ENCODE measurements at places on chromosomes 7 and 10.
A peak's percentile ranks its signal among the peaks of the same experiment; 100 is the strongest.

DNA sequence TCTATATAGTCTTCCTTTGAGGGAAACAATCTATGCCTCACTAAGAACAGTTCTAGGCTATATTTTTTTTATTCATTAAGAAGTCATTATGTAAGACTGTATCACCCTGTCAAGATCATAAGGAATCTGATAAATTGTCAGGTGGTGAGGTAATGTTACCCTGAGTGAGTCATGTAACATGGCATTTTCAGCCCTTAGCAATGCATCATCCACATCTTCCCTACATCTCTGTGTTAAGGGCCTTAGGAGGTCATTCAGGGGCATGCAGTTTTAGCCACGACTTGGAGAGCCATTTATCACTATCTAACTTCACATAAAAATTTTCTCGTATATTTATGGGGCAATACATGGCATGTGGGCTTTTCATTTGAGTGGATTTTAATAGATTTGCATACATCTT is 924.5 kb upstream of the MBL2 start:
- DNase-seq: peak; percentile 62

GRCh38 chr7:138208864-138209263 is 132.6 kb downstream of the AKR1D1 start:
- no peak for DNase-seq

DNA sequence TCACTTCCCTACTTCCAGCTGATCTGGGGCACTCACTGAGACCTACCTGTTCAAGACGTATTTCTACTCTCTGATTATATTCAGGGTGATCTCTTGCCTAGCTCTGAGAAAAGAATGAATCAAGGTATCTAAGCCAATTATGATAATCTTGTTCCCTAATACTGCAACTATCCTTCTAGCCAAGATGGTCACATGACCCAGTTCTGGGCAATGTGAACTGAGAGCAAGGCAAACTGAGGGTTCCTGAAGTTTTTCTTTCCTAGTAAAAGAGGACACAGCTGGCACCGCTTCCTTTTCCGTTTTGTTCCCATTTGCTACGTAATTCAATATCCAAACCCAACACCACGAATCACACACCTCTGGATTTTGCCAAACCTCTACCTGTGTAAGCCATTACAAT is 5.9 kb upstream of the GPAM start:
- no peak for DNase-seq

GRCh38 chr10:121577568-121577967 is 20.7 kb downstream of the FGFR2 start:
- DNase-seq: no peak

GRCh38 chr10:42593284-42593683 is 45.1 kb downstream of the ZNF33B start:
- no peak for DNase-seq

DNA sequence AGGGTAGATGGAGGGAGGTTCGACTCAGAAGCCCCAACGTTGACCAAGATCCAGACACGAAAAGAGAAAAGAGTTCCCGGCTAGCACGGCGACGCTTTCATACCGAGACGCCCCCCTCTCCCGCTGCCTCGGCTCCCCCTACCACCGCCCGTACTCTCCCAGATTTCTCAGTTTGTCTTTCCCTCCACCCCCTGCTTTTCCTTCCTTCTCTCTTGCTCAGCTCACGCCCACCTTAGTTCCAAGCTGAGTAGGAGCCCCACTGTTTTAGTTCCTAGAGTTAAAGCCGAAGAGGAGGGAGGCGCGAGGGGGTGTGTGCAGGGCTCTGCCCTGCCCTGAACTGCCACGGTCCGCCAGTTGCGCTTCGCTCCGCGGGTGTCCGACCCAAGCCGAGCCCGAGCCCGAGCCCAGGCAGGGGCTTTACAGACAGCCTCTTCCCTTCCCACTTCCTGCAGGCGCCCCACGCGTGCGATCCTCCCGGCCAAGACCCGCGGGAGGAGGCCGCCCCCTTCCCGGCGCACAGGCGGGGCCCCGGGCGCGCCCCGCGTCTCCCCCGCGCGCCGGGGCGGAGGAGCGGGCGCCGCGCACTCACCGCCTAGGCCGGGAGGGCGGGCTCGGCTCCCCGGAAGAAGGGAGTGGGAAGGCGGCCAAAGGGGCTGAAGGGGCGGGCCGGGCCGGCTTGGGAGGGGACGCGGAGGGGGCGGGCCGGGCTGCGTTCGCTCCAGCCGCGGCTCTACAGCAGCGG is at the start of gene EPHB6:
Gene EPHB6 (plus strand): TSS at position 705 of the 742 bp plus-strand sequence. CDS start 8,152 bp downstream, outside the sequence.
- peak; percentile 76 for DNase-seq

All from NCI-H226 (cell line).